Stimulated activated CD4-positive, alpha-beta T cell treated with anti-CD3 and anti-CD28 coated beads, Interleukin-15, amount 100 ng/mL, for 24 hours (primary cell): ENCODE measurements at places on chromosomes 16 and 17.
A peak's percentile ranks its signal among the peaks of the same experiment; 100 is the strongest.

DNA sequence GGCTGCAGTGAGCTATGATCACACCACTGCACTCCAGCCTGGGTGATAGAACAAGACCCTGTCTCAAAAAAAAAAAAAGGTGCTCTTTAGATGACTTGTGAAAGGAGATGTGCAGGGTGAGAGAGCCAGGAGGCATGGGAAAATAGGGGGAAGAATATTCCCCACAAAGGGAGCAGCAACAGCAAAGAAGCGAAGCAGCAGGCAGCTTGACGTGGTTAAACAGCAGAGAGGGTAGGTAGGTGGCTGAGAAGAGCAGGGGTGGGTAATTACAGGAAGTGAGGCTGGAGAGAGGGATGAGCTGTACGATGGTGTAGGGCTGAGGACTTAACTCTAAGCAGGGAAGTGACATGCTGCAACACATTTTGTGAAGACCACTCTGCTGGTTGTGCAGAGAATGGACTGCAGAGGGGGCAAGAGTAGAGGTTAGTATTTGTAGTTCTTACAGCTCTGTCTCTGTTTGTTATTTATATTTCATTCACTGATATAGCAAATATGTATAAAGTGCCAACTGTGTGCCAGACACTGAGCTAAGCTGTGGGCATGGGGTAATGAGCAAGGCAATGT lies 1.6 kb downstream of the HEATR3 start:
- DNase-seq = peak; percentile 26

GRCh38 chr16:22942811-22943210 lies 128.8 kb downstream of the HS3ST2 start:
- DNase-seq = no peak

DNA sequence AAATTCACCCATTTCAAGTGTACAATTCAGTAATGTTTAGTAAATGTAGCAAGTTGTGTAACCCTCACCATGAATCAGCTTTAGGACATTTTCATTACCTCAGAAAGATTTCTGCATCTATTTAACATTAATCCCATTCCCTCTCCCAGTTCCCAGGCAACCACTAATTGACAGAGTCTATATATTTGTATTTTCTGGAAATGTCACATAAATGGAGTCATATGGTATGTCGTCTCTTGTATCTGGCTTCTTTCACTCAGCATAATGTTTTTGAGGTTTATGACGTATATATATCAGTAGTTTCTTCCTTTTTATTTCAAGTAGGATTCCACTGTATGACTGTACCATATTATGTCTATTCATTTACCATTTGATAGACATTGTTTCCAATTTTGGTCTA lies 199.8 kb downstream of the CYB561 start:
- DNase-seq = no peak

DNA sequence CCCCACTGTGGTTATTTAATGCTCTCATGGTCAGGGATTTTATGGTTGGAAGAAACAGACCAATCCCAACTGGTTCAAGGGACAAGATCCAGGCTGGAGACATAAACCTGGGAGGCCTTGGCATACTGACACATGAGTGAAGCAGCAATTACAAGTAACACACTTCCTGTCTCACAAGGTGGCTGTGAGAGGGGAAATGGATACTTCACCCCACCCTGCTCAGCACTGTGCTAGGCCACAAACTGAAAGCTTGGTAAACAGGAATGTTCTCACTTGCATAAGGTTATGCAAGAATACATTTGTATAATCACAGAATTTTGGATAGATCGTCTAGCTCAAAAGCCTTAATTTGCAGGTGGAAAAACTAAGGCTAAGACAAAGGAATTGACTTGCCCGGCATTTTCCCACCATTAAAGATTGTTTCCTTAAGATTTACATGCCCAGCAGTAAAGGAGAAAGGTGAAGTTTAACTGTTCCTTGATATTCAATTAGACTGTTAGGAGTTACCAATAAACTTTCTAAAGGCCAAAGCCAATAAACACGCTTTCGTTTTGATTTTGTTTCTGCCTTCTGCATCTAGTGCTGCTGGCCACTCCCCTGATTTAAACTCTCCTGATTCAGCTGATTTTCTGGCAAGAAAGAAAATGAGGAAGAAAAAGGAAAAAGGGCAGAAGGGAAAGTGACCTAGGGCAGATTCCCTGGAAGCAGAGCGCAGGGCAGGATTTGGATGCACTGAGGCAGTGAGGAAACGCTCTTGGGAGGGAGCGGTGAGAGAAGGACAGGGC lies 215.6 kb upstream of the CDH5 start:
- no peak for DNase-seq

- DNase-seq = no peak
Observed at GRCh38 chr17:72361892-72362291, 241.1 kb downstream of the SOX9 start.

DNA sequence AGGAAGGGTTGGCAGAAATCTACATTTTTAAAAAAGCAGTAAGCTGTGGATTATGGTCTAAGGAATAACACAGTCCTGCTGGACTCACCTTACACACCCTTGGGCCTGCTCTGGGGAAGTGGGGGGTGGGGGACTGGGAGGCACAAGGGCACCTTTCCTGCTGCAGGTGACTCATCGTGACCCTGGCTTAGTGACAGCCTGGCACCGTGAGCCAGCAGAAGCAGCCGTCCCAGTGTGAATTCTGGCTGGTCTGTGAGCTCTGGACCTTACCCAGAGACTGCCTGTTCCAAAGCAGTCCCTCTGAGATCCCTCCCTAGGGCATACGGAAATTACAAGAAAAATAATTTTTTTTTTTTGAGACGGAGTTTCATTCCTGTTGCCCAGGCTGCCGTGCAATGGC lies 4.2 kb upstream of the CRK start:
- no peak for DNase-seq

GRCh38 chr17:8117367-8117979 lies 841 bp downstream of the ALOXE3 start:
- no peak for DNase-seq

GRCh38 chr16:739560-740458 lies 988 bp downstream of the CIAO3 start:
- DNase-seq = no peak

GRCh38 chr17:41178843-41179616 lies 1.0 kb upstream of the KRTAP4-2 start:
- no peak for DNase-seq

DNA sequence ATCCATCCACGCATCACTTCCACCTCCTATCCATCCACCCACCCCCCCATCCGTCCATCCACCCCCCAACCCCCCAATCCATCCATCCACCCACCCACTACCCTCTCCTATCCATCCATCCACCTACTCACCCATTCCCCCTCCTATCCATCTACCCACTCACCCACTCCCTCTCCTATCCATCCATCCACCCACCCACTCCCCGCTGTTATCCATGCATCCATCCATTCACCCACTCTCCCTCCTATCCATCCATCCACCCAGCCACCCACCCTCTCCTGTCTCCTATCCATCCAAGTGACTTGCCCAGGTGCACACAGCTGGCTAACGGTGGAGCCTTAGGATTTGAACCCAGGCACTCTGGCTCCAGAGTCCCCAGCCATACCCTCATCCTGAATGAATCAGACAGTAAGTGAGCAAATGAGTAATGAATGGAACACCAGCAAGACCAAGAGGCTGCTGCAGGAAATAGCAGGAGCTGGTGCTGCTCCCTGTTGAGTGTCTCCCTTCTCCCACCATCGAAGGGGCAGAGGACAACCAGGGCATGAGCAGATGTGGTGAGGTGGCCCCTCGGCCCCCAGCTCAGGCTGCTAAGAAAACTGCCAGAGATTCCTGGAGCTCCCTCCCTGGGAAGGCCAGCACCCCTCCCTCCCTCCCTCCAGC lies 62.5 kb downstream of the LITAF start:
- DNase-seq = no peak

DNA sequence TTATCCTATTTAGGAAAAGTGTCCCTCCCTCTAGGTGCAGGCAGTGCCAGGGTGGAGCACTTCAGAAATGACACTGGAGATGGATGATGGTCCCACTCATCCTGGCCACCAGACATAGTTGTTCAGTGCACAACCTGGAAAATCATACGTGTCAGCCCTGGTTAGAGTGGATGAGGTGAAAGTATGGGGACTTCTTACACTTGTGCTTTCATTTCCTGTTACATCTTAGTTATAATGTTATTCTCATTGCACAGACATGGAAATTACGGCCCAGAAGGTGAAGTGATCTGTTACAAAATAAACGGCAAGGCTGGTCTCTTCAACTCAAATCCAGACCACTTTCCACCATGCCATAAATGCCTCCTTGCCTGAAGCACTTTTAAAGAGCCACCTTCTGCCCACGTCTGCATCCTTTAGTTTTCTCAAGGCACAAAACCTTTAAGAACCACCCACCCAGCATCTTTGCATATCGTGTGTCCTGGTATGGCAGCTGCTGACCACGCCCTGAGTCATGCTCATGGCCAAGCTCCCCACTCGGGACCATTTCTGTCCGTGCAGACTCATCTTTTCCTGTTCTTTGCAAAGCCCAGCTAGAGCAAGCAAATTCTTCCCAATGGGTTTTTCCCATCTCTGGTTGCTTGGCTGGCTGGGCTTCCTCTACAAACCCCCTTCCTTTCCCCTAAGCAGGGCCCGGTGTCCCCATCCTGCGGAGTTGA lies 22.4 kb downstream of the TBC1D3B start:
- no peak for DNase-seq

GRCh38 chr17:1908699-1909309 lies 79.0 kb downstream of the RPA1 start:
- peak; percentile 53 for DNase-seq

DNA sequence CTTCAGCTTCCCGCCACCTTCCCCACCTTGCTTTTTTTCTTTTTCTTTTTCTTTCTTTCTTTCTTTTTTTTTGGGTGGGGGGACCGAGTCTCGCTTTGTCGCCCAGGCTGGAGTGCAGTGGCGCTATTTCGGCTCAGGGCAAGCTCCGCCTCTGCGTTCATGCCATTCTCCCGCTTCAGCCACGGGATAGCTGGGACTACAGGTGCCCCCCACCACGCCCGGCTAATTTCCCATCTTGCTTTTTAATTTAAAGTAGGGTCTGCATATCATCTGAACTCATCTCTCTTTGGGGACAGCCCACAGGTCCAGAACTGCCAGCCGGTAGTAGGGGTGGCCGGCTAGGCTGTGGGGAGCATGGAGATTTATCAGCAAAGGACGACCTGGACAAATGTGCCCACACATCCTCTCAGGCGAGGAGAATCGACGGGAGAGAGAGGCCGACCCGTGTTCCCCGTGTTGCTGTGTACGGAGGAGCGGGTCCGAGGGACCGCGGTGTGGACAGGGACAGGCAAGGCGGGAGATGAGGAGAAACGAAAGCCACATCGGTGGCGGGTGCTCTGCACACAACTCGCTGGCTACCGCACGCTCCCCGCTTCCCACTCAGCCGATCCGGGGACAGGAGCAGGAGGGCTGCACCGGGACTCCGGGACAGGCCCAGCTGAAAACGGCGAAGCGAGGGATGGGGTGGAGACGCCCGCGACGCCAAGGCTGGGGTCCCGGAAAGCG lies 2.4 kb downstream of the MT1M start:
- no peak for DNase-seq

- DNase-seq = no peak
Observed at GRCh38 chr17:20706751-20707373, 127.3 kb downstream of the CDRT15L2 start.

- no peak for DNase-seq
Observed at GRCh38 chr16:21703589-21704174, 39.9 kb downstream of the OTOA start.

DNA sequence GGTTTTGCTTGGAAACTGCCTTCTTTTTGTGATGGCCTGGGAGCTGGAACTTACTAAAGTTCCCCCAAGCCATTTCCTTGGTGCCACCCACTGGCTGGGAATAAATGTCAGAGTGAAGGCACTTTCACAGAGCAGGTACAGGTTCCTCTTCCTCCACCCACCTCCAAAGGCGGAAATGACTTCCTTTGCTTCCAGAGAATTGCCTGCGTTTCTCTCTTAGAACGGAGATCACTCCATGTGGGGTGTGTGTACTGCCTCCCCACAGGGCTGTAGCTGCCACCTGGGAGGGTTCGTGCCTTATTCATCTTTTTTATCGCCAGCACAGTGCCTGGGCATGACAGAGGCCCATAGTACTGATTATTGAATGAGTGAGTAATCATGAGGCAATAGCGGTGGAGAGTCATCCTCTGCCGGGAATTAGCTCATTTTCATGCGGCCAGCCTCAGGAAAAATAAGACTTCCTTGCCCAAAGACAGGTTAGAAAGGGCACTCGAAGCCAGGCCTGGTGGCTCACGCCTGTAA lies 32.2 kb upstream of the HAS3 start:
- no peak for DNase-seq

DNA sequence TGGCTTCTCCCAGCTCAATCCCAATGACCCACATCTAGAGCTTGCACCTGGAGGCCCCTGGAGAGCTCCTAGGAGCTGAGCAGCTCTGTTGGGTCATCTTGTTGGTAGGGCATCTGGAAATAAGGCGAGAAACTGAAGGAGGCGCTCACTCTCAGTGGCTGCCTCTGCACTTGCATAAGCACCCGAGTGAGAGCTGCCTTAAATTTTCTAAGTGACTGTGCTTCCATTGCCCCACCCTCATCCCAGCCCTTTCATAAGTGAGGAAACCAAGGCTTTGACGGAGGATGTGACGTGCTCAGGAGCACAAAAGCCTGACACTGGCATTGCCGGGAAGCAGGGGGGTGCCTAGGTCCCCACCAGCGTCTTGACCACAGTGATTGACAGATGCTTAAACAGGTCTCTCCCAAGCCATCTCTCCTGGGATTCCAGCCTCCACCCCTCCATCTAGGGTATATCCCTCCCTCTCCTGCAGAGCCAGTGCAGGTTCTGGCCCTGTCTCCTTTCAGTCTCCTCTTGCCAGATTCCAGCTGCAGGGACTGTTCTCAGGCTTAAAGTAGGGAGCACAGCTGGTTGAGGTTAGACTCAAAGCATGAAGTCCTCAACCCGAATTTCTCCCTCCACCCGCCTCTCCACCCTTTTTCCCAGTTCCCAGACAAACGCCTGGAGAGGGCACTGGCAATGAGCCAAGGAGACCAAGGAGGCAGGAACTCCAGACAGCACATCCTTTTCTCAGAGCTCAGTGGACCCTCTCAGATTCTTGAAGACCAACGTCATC lies 113.7 kb downstream of the IRX5 start:
- no peak for DNase-seq

GRCh38 chr17:27415120-27415795 lies 41.0 kb upstream of the KSR1 start:
- no peak for DNase-seq

DNA sequence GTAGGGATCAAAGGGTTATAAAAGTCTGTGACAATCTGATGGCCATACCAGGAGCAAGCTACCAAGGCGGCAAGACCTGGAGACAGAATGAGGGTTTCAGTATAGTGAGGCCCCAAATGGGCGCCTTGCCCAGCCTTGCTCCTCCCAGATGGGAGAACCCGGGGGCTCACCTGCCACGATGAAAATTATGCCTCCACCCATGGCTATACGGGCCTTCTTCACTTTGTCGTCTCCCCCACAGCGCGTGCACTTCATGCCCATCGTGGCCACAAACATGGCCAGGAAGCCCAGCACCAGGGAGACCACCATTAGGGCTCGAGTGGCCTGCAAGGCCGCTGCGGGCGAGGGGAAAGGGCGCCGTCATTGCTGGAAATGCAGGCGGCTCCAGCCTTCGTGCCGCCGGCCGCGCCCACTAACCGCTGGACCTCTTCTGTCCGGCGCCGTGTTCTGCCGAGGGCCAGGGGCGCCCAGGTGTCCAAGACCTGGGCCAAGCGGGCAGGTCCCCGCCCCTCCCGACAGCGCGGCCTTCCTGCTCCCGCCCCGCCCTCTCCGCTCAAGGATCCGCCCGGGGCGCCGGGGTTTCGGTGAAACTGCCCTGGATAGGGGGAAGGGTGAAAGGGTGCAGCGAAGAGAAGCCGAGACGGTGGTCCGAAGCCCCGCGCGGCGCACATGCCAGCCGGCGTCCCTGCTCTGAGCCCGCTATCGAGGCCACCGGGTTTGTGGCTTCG lies 1.5 kb downstream of the CLDN7 start:
- DNase-seq = peak; percentile 61
